ENCODE measurements at places on chromosomes 13 and 19.

DNA sequence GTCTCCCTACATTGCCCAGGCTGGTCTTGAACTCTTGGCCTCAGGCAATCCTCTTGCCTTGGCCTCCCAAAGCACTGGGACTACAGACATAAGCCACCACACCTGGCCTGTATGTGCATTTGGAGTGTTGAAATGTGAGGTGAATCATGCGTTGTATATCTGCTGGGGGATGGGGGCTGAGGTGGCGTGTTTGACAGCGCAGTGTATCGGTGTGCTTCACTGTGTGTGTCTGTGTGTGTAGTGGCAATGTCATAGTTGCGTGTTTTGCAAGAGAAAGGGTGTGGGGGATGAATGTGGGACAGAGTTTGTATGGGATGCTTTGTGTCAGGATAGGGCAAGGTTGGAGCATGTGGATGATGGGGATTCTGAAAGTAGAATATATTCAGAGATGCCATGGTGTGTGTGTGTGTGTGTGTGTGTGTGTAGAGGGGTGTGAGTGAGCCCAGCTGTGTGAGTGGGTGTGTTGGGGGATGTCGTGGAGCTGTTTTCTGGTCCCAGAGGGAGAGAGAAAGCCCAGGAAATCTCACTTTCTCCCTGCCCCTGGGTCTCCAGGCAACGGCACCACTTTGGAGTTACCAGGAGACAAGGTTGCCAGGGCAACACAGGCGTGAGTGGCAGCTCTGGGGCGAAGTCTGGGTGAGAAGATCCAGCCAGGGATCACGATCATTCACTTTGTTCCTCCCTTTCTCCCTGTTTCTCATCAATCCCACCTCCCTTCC, 1.1 kb upstream of the SWSAP1 start:
- no peak for DNase-seq

DNA sequence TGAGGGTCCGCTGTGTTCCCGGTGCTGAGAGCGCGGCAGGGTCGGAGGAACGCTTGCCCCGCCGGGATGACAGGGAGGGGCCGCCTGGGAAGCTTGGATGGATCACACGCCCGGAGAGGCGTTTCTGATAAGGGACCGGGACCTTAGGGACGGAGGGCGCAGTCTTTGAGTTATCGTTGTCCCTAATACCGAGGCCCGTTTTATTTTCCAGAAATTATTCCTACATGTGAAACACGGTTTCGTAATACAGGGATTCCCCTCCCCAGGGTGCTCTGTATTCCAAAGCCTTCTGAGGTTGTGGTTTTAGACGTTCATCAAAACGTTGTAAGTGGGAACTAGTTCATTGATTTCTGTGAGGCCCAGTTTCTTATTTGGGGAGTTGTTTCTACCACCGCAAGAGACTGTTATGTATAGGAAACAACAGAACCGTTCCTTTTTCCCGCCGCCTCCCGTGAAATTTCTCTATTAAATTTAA, 752 bp downstream of the PDCD5 start:
- DNase-seq: no peak

- DNase-seq: no peak
Observed at GRCh38 chr13:50476577-50477285, 366.8 kb downstream of the DLEU7 start.

DNA sequence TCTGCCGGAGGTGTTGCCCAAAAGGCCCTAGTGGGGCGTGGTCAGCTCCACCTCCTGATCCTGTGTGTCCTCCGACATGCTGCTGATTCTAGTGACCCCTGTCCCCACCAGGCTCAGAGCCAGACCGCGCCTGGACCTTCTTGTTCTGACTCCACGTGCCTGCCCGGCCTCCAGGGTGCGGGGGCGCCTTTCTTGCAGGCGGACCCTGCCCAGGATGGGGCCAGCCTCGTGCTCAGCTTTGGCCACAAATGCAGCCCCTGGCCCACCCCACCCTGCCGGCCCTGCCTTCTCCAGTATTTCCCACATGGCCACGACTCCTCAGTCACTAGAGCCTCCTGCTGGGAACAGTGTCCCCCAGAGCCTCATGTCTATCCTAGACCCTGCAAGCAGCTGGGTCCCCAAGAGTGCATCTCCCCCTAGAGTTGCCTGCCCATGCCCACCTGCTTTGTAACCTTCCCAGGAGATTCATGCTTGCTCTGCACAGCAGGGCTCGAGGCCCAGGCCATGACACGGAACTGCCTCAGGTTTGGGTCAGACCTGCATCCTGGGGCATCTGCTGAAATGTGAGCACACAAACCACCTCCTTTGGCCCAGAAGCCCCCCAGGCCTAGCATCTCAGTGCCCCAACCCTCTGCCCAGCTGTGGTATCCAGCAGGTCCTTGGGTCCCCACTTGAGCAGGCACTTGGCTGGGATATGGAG, 27.0 kb downstream of the TMEM161A start:
- no peak for DNase-seq

DNA sequence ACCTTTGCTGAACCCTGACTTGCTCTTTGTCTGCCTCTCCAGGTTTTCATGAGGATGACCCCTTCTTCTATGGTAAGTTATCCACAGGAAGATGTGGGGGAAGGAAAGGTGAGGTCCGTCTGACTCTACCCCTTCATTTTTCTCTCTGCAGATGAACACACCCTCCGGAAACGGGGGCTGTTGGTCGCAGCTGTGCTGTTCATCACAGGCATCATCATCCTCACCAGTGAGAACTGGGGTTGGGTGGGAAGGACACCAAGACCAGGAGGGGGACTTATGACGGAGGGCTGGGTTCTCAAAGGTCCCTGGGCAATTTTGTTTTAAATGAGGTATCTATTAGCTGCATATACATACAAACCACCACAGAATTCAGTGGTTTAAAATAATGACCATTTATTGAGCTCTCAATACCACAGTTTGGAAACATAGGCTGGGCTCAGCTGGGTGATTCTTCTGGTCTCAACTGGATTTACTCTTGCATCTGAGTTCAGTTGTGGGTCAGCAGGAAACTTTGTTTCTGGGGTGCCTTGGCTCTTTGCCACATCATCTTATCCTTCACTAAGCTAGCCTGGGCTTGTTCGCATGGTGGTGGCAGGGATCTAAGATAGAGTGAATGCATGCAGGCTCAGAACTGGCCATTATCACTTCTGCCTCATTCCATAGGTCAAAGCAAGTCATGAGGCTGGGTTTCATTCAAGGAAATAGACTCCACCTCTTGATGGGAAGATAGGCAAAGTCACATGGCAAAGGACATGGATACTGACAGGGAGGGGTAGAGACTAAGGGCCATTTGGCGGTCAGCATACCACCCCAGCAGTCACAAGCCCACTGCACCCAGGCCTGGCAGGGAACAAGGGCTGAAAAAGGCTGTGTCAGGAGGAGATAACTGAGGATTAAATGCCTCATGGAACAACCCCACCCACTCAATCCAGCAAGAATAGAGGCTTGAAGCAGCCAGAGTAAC, 11.8 kb downstream of the FXYD5 start:
- no peak for DNase-seq

DNA sequence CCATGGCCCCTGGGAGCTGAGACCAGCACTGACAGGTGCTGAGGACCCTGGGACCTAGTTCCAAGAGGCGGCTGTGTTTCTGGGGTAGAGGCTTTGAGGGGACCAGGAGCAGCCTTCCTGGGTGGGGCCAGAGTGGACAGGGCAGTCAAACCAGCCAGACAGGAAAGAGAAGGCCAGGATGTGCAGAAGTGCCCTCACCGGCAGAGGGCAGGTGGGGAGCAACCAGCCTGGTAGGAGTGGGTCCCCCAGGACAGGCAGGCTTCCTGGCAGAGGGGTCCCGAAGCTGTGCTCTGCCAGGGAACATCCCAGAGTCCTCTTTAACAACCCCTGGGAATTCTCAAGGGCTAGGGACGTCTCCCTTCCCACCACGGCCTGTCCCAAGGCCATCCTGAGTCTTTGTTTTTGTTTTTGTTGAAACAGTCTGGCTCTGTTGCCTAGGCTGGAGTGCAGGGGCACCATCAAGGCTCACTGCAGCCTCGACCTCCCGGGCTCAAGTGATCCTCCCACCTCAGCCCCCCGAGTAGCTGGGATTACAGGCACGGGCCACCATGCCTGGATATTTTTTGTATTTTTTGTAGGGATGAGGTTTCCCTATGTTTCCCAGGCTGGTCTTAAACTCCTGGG, 3.0 kb upstream of the HIPK4 start:
- DNase-seq: no peak

DNA sequence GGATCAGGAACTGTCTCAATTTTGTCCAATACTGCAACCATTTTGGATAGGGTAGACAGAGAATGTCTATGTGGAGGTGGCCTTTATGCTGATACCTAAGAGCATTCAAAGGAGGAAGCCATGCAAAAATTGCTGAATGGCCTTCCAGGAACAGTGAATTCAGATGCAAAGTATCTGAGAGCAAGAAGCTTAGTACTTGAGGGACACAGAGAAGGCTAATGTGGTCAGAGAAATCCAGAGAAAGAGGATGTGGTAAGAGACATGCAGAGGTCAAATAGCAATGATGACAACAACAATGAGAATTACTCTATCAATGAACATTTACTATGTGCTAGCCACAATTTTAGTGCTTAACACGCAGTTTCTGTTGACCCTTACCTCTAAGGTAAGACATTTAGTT, 785.6 kb upstream of the KLHL1 start:
- DNase-seq: no peak

- DNase-seq: no peak
Observed at GRCh38 chr19:14502334-14503092, 6.6 kb upstream of the GIPC1 start.

DNA sequence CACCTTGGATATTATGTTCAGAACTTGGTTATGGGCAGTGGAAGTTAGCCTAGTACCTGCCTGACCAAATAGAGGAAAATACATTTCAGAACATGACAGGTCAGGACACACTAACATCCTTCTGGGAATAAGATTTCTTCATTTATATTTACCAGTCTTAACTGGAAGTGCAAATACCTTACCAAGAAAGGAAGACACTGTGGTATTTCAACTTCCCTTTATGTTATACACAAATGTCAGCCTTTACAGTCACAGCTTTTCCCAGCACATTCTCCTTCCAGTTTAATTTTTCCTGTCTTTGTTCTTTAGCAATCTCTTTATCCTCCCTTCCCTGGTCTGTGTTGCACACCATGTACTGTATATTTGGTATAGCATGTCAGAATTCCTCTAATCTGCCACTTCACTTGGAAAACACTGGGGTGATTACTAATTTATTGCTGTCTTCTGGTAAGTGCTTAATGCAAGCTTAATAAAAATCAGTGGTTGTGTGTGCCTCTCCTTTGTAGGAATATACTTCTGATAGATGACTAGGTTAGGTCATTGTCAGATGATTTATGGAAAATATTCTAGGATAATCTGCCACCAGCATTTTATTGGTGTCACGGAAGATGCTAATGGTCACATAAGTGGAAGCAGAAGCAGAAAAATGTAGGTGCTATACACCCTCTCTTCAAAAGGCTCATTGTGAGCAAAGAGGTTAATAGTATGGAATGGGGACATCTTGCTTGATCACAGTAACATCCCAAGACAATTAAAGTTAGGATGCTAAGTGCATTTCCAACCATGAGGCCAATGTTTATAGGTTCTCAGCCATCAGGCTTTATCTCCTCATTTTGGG, 124.3 kb upstream of the STARD13 start:
- DNase-seq: no peak

- no peak for DNase-seq
Observed at GRCh38 chr19:48867123-48867745, 1.2 kb downstream of the PLEKHA4 start.

DNA sequence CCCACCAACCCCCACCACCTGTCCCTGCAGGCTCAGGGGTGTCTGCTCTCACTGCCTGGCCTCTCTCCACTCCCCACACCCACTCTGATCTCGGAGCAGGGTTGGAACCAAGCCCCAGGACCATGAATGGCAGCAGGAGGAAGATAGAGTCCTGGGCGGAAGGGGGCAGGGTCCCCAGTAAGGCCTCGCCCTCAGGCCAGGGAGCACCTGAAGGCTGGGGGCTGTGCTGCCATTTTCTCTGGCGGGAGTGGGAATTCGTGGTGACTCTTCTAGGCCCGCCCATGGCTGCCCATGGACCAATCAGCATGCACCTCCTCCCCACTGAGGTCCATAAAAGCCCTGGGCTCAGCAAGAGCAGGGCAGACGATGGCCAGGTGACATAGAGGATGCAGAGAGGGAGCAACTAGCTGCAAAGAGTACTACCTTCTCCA, 25.0 kb downstream of the KBTBD6 start:
- no peak for DNase-seq

DNA sequence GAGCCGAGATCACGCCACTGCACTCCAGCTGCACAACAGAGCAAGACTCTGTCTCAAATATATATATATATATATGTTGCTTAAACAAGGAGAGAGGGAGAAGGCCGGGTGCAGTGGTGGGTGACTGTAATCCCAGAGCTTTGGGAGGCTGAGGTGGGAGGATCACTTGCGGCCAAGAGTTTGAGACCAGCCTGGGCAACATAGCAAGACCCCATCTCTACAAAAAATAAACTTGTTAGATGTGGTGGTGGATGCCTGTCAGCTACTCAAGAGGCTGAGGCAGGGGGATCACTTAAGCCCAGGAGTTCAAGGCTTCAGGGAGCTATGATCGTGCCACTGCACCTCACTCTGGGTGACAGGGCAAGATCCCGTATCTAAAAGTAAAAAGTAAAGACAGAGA, 5.3 kb upstream of the HSD17B14 start:
- DNase-seq: no peak

GRCh38 chr19:1618157-1619093, 13.2 kb upstream of the UQCR11 start:
- peak; percentile 39 for DNase-seq

- no peak for DNase-seq
Observed at GRCh38 chr13:111286749-111287148, 33.7 kb upstream of the TEX29 start.

DNA sequence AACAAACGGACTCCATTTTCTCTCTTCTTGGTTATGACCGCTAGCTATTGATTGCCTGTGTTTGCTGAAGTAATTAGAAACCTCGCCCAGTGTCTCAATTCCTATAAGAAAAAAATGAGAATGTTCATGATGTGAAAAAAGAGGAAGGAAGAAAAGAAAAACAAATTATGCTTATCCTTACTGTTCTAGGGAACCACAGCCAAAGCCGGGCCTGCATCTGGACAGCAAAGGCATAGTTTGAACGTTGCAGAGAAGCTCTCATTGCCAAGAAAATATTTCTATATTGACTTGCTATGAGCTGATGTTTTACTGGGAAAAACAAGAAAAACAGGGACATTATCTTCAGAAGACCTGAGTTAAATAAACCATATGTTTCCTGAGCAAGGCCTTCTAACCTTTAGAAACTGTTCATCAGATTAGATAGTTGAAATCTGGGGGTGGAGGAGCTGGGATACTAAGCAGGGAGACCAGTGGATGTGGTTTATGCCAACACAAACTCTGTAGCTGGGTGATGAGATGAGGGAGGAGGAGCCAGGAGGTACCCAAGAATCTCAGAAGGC, 55.0 kb downstream of the EFNB2 start:
- no peak for DNase-seq

All from SW 1271 (cell line).